Glutamatergic neuron (in vitro differentiated cells): ENCODE measurements at places on chromosomes 7 and 10.

- DNase-seq, result no peak
These were observed 82.5 kb downstream of the VWDE start for GRCh38 chr7:12320987-12321647.

GRCh38 chr10:79132681-79133381 lies 64.1 kb downstream of the ZMIZ1 start:
- peak; percentile 71 for DNase-seq

- DNase-seq, result no peak
These were observed 76.0 kb upstream of the PDGFA start for GRCh38 chr7:595621-596010.

- DNase-seq, result no peak
These were observed 233.9 kb downstream of the WDR37 start for GRCh38 chr10:1290071-1290471.

GRCh38 chr7:133904776-133905175 lies 222.4 kb upstream of the LRGUK start:
- no peak for DNase-seq

- DNase-seq, result no peak
These were observed 26.9 kb downstream of the DLG5 start for GRCh38 chr10:77899690-77900089.
